ENCODE measurements at places on chromosomes 3 and 15. TPM values are rescaled to one million over a fixed set of nuclear protein-coding genes. Genes with fewer than 3 reads are reported as not detected.

Gene NIPA2
- 46.7 TPM for polyA plus RNA-seq

DNA sequence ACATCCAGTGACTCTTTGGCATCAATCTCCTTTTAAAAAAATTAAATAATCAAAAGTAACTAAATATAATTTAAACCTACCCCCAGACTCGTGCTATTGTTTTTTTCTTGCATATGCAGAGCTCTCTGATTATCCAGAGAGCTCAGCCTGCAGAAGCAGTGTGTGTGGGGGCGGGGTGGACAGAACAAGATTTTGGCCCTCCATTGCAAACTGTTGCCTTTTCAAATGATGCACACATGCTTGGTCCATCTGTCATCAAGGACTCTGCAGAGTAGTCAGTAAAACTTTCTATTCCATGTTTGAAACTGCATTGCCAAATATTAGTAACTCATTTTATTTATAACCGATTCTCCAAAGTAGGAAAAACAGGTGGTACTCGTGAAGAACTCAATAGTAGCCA lies 28.6 kb upstream of the STXBP5L start:
- no peak for DNase-seq
- H3K4me3 ChIP-seq = no peak overlapping the region
- no peaks in the 10 kb centered on the region for H3K27me3 ChIP-seq
- H3K36me3 ChIP-seq = no peaks in the 10 kb centered on the region
- no peaks in the 10 kb centered on the region for H3K4me1 ChIP-seq
- no peak overlapping the region for H3K27ac ChIP-seq

DNA sequence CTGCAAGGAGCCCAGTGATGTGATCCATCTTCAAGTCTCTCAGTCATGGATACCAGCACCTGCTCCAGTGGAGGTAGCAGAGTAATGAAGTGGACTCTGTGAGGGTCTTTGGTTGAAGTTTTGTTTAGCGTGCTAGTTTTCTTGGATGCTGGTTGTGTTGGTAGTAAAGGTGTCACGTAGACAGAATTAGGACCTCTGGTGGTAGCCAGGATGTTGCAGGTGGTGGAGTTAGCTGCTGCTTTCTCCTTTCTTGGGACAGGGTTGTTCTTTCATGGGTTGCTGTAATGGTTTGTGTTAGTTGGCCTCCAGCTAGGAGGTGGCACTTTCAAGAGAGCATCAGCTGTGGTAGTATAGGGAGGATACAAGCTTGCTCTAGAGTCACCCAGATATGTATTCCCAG lies 125.2 kb downstream of the ANXA2 start:
- no peak overlapping the region for H3K27ac ChIP-seq
- H3K4me1 ChIP-seq = no peaks in the 10 kb centered on the region
- H3K27me3 ChIP-seq = no peaks in the 10 kb centered on the region
- H3K36me3 ChIP-seq = no peaks in the 10 kb centered on the region
- H3K4me3 ChIP-seq = no peak overlapping the region

DNA sequence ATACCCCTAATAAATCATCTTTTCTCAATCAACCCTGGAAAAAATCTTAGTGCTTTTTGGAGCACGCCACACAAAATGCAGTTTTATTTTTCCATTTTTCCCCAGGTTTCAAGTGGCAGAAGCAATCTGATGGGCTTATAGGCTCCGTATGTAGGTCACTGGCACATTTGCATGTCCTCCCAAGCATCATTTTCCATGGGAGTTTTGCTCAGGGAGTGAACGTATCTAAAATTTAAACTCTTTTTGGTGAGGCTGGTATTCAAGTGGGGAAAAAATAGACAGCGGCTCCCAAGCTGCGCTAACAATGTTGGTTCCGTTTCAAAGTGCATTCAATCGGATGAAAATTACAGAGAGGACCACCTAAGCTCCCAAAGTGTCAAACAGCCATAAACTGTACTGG lies 233.4 kb downstream of the MEX3B start:
- no peaks in the 10 kb centered on the region for H3K4me1 ChIP-seq
- no peaks in the 10 kb centered on the region for H3K27me3 ChIP-seq
- no peak overlapping the region for H3K27ac ChIP-seq
- no peak overlapping the region for H3K4me3 ChIP-seq
- no peak for DNase-seq

- no peaks in the 10 kb centered on the region for H3K4me1 ChIP-seq
- peaks cover 43% of the 10 kb centered on the region for H3K36me3 ChIP-seq
- H3K27ac ChIP-seq = no peak overlapping the region
- H3K27me3 ChIP-seq = no peaks in the 10 kb centered on the region
- no peak overlapping the region for H3K4me3 ChIP-seq
Measured at GRCh38 chr3:66386011-66386924, 114.6 kb downstream of the LRIG1 start.

GRCh38 chr15:43189296-43189695 lies 4.1 kb downstream of the CCNDBP1 start:
- peaks cover 18% of the 10 kb centered on the region for H3K36me3 ChIP-seq
- H3K4me3 ChIP-seq = no peak overlapping the region
- H3K27ac ChIP-seq = no peak overlapping the region
- DNase-seq = no peak
- peaks cover 1% of the 10 kb centered on the region for H3K4me1 ChIP-seq

DNA sequence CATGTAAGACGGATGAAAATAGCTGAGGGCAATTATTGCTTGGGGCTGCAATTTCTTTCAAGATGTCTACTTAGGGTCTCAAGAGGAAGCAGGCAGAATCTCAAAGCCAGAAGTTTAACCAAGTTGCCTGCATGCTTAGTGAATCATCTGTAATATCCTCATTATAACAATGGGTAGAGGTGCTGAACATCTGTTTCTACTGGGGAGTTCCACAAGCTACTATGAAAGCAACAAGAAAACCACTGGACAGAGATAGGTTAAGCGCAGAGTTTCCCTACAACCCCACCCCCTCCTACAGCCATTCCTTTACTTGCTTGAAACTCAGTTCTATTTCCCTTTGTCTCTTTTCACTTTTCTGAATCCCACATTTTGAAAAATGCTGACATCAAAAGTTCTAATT lies 759.4 kb upstream of the GBE1 start:
- no peaks in the 10 kb centered on the region for H3K27me3 ChIP-seq
- no peaks in the 10 kb centered on the region for H3K4me1 ChIP-seq
- no peak overlapping the region for H3K4me3 ChIP-seq
- H3K36me3 ChIP-seq = no peaks in the 10 kb centered on the region
- H3K27ac ChIP-seq = no peak overlapping the region

GRCh38 chr3:193310914-193311723 lies 67.4 kb downstream of the ATP13A5 start:
- peaks cover 4% of the 10 kb centered on the region for H3K4me1 ChIP-seq
- no peaks in the 10 kb centered on the region for H3K27me3 ChIP-seq
- no peak overlapping the region for H3K4me3 ChIP-seq
- no peak overlapping the region for H3K27ac ChIP-seq
- no peaks in the 10 kb centered on the region for H3K36me3 ChIP-seq
- DNase-seq = no peak

DNA sequence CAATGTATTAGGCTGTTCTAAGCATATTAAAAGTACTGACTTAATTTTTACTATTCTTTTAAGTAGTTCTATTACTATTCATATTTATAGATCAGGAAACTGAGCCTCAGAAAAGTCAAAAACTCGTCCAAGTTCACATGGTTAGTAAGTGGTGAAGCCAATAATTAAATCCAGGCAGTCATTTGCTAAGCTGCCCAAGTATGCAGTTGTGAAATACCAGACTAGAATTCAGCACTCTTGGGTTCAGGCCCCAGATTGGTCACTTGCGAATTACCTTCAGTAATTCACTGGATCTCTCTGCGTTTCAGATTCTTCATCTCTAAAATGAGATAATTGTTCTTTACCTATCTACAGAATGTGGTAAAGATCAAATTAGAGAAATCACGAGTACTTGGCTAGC lies 161.9 kb upstream of the CADPS start:
- no peaks in the 10 kb centered on the region for H3K4me1 ChIP-seq
- no peak overlapping the region for H3K4me3 ChIP-seq
- DNase-seq = no peak

DNA sequence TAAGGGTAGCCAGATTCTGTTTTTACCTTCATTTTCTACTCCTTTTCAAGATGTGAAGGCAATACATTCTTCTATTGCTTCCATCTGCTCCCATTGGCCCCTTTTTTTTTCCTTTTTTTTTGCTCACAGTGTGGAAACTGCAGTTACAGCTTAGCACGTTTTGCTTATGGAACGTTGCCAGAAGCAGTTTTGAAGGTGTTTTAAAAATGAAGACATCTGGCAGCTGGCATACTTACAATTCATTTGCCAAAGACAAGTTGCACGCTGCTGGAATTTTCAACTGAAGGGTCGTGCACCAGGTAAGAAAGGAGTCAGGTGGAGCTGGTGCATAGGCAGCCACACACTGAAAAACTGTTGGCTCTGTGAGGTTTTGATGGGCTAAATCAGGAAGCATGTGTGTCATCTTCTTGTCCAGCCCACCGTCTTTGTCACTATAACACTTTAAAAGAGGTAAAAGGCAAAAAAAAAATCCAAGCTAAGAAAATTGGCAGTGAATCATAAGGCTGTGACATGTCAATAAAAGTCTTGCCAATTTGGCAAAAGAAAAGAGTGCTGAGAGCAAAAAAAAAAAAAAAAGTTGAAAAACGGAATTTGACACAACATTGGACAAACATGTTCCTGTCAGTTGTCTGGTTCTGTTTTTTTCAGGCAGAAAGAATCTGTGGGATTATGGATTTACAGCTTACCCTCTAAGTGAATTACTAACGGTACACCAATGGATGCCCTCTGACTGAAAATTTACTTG lies 225.4 kb upstream of the SOX2 start:
- no peak overlapping the region for H3K27ac ChIP-seq
- H3K4me3 ChIP-seq = no peak overlapping the region
- H3K36me3 ChIP-seq = no peaks in the 10 kb centered on the region
- peaks cover 2% of the 10 kb centered on the region for H3K4me1 ChIP-seq
- no peaks in the 10 kb centered on the region for H3K27me3 ChIP-seq

Gene GALNT15
- polyA plus RNA-seq = 6.8 TPM

Gene TP53BP1
- 12.1 TPM for polyA plus RNA-seq

Gene CGNL1
- polyA plus RNA-seq = 13.0 TPM

DNA sequence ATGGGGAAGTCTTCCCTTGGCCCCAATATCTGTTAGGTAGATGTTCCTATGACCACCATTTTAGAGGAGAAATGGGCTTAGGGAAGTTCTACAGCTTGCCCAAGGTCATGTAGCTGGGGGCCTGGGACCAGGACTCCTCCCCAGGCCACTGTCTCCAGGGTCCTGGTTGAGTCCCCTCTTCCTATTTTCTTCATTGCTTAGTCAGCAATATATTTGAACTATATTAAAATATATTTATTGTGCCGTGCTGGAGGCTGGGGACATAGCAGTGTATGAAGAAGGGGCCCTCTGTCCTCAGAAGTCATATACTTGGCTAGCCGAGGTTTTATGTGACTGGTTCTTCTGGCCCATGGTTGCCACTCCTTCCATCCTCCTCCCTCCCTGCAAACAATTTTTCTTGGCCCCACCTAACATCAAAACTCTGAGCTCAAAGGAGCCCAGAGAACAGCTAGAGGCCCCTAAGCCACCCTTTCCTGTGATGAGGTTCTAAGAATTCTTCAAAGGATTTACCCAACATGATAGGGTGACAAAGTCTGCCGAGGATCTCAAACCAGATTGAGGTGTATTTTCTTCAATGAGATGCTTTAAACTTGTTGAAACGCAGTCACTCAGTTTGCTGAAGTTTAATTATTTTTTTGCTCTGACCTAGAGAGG lies 121.2 kb upstream of the RASGRP1 start:
- no peaks in the 10 kb centered on the region for H3K4me1 ChIP-seq
- no peak for DNase-seq
- no peak overlapping the region for H3K27ac ChIP-seq
- H3K4me3 ChIP-seq = no peak overlapping the region

Gene CFAP92
- polyA plus RNA-seq = 1.3 TPM

- H3K27me3 ChIP-seq = no peaks in the 10 kb centered on the region
- no peak overlapping the region for H3K27ac ChIP-seq
- peaks cover 13% of the 10 kb centered on the region for H3K4me1 ChIP-seq
- H3K36me3 ChIP-seq = no peaks in the 10 kb centered on the region
- no peak overlapping the region for H3K4me3 ChIP-seq
Measured at GRCh38 chr3:47394881-47395280, 14.1 kb downstream of the PTPN23 start.

GRCh38 chr3:72451841-72452240 lies 396.4 kb downstream of the SHQ1 start:
- no peak for DNase-seq
- no peaks in the 10 kb centered on the region for H3K27me3 ChIP-seq
- no peak overlapping the region for H3K4me3 ChIP-seq
- peaks cover 4% of the 10 kb centered on the region for H3K4me1 ChIP-seq
- H3K36me3 ChIP-seq = no peaks in the 10 kb centered on the region

DNA sequence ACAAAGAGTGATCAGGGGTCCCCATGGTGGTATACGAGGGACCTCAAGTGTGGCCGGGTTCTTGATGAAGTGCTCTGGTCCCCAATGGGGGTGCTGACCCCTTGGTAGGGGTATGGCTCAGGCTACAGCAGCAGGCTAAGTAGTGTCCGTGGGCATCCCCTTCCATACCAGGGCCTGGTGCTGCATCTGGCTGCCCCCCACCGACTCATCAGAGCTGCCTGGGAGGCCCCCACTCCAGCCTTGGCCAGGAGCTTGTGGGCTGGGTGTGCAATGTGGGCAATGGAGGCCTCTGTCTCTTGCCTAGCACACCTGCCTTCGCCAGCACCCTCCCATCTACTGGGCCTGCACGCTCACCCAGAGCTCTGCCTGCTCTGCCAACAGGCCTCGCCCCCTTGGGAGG lies 59.0 kb upstream of the SEC13 start:
- no peaks in the 10 kb centered on the region for H3K36me3 ChIP-seq
- no peak overlapping the region for H3K4me3 ChIP-seq
- no peaks in the 10 kb centered on the region for H3K4me1 ChIP-seq
- DNase-seq = no peak
- H3K27ac ChIP-seq = no peak overlapping the region

GRCh38 chr3:69271098-69271497 lies 114.8 kb downstream of the FRMD4B start:
- H3K4me3 ChIP-seq = no peak overlapping the region
- H3K27ac ChIP-seq = no peak overlapping the region
- no peaks in the 10 kb centered on the region for H3K27me3 ChIP-seq
- H3K36me3 ChIP-seq = no peaks in the 10 kb centered on the region

Gene RBP2
- 1.3 TPM for polyA plus RNA-seq

Gene SLC9C1
- not detected for polyA plus RNA-seq

DNA sequence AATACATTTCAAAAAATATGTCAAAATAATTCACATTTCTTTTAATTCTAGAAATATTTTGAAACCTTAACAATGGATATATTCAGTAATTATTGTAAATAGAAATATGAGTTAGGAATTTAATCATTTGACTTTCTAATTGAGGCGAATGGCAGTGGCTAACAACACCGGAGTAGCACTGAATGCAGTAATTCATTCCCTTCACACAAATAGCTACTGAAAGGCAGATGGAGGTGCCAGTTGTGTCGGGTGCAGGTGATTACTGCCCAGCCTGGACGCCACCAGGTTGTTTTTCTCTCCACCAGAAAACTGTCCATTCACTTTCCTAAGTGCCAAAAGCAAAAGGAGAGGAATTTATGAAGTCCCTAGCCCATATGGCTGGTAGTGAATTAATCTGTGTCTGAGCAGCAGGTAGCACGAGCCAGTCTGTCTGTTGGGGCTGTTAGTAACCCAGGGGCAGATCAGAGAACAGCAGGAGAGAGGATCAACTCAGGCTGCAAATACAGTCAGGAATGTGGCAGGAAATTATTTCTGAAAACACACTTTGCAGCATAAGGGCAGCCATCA lies 79.3 kb upstream of the GMNC start:
- DNase-seq = no peak
- H3K27ac ChIP-seq = no peak overlapping the region
- H3K27me3 ChIP-seq = no peaks in the 10 kb centered on the region
- H3K36me3 ChIP-seq = no peaks in the 10 kb centered on the region
- H3K4me3 ChIP-seq = no peak overlapping the region
